ENCODE measurements at places on chromosomes 7 and 10.
A peak's percentile ranks its signal among the peaks of the same experiment; 100 is the strongest.

- no peak for DNase-seq
Measured at GRCh38 chr10:102841827-102842345, 4.7 kb upstream of the CYP17A1 start.

DNA sequence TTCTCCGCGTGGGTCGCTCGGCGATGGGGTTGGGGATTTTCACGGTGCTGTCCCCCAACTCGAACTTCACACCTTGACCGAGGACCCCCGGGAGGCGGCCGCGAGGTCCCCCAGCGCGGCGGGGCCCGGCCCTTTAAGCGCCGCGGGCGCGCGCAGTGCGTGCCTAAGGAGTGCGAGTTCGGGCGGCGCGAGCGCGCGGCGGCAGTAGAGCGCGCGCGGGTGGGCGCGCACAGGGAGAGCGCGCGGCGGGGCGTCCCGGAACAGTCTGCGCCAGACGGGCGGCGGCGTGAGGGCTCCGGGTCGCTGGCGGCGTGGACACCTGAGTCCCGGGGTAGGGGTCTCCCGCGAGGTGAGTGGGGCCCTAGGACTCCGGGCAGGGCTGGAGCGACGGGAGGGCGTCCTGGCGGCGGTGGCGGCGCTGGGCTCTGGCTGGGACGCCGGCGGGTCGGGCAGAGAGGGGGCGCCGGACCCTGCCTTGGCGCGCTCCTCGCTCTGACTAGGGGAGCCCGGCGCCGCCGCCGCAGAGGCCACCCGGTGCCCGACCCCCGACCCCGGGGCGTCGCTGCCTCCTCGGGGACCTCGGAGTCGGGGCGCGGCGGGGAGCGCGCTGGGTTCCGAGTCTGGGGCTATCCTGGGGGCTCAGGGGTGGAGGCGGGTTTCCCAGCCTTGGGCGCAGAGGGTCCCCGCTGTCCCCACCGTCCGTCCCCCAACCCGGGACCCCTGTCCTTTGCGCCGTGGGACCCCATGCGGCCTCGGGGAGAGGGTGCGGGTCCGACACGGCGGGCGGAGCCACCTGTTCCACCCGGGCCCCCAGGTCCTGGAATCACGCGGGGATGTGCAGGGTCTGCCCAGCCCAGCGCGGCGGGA lies at the start of gene PROSER2:
Gene PROSER2, plus strand, starts transcription at position 235 of the 867 bp plus-strand sequence. CDS start 28,722 bp downstream, outside the sequence.
- peak; percentile 20 for DNase-seq

DNA sequence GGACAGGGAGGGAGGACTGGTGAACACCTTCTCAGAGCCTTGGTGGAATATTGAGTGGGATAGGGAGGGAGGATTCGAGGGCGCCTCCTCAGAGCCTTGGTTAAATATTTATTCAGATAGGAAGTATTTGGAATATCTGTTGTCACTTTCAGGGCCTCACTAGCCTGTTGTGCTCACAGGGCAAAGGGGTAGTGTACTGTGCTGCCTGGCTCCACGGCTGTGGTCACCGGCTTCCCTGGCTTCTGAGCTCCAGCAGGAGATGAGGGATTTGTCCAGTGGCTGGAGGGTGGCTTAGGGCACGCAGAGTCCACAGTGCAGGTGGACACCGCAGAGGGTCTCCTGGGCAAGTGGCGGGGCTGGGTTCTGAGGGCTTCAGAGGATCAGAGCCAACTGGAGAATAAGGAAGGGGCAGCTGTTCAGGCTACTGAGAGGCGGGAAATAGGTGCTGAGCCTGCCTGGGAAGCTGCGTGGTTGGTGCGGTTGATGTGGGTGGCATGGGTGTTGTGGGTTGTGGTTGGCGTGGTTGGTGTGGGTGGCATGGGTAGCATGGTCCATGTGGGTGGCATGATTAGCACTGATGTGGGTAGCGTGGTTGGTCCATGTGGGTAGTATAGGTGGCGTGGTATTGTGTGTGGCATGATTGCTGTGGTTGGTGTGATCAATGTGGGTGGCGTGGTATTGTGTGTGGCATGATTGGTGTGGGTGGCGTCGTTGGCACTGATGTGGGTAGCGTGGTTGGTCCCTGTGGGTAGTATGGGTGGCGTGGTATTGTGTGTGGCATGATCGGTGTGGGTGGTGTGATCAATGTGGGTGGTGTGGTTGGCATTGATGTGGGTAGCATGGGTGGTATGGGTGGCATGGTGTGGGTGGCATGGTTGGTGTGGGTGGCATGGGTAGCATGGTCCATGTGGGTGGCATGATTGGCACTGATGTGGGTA lies 16.7 kb downstream of the INPP5A start:
- no peak for DNase-seq

- no peak for DNase-seq
Measured at GRCh38 chr10:104322416-104322782, 15.9 kb downstream of the ITPRIP start.

DNA sequence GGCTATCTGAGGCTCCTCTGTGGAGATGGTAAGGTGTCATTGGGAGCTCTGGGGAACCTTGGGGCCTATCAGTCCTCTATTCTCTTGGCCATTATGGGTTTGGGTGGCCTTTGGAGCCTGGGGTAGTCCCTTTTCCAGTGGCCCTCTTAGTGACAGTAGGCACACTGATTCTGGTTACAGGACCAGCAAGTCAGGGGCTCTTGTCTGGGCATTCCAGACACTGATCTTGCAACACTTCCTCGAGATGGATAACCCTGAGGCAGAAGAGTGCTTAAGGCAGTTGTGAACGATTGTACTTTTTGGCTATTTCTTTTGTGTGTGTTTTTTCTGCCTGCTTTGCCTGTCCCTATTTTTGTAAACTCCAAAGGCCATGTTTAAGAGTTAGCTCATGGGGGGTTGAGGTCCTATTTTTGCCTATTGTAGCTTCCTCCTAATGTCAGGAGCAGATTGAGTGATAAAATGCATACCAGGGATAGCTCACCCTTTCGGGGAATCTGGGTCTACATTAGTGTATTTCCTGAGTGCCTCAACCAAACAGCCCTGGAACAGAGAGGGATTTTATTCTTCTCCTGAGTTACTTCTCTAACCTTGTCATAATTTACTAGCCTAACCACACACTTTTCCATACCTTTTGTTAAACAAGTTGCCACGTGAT lies 61.2 kb downstream of the PRKAR2B start:
- DNase-seq = no peak

- no peak for DNase-seq
Measured at GRCh38 chr10:20624642-20625041, 272.5 kb downstream of the NEBL start.

GRCh38 chr10:44347609-44348400 lies 37.1 kb downstream of the CXCL12 start:
- DNase-seq = no peak

GRCh38 chr7:132049462-132050304 lies 493.3 kb upstream of the PODXL start:
- DNase-seq = no peak

- no peak for DNase-seq
Measured at GRCh38 chr10:96496281-96496925, 17.3 kb downstream of the TLL2 start.

DNA sequence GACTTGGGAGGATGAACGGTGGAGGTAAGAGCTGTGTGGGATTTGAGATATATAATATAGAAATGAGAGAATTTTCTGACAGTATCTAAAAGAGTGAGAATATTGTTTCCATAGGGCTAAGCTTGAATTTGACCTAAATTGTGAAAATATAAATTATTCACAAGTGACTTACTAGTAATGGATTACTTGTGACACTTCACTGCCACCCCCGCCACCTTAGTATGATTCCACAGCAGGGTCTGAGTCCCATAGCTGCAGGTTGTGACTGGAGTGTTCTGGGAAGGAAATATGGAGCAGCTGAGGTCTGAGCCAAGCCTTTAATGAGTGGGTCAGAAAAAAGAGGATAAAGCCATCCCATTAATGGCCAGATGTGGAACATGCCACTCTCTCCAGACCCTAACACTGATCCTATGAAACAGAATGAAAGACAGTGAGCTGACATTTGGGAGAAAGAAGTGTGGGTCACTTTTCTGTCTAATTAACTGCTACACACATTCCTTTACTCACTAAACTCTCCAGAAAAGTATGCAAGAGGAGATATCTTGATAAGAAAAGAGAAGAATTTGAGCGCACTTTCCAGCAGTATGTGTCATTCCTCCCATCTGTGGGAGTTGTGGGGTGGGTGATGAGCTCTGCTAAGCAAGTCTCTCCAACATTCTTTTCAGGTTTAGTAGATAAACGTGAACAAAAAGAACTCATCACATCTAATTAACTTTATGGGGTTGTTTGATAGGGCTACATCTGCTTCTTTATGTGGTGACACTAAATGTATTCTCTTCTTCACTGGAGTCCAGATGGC lies 1193.4 kb downstream of the SORCS3 start:
- DNase-seq = no peak

DNA sequence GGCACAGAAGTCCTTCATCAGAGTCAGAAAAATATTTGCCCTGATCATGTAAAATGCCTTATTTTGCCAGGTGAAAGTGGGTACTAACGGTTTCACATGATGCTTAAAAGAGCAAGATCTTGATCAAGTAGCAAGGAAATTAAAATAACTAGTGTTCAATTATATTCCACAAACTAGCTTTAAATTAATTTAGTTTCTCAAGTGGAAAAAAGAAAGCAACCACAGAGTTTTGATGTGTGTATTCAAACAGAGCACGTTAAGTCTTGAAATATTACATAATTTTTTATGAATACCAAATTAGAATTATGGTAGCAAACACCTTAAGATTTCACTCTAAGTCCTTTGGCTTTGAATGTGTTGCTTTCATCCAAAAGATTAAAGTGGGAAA lies 47.3 kb downstream of the PIP4K2A start:
- no peak for DNase-seq

DNA sequence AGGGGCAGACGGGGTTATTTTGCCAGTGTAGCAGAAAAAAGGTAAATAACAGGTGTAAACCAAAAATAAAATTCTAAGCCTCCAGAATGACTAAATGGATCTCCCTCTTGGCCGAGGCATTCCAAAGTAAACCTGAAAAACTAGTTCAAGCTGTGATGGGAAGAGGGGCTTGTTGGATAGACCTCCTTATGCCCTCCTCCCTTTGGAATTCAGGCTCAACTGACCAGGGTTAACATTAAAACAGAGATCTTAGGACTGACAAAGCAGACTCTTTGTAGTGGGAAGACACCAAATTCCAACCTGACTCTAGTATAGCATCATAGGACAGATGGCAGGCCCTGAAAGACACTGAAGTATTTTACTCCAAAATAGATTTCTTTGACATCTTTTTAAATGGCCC lies 113.8 kb upstream of the ITGB1 start:
- no peak for DNase-seq

GRCh38 chr7:105741982-105742381 lies 134.4 kb downstream of the ATXN7L1 start:
- DNase-seq = no peak

GRCh38 chr7:103058122-103058521 lies 16.5 kb downstream of the FBXL13 start:
- no peak for DNase-seq

DNA sequence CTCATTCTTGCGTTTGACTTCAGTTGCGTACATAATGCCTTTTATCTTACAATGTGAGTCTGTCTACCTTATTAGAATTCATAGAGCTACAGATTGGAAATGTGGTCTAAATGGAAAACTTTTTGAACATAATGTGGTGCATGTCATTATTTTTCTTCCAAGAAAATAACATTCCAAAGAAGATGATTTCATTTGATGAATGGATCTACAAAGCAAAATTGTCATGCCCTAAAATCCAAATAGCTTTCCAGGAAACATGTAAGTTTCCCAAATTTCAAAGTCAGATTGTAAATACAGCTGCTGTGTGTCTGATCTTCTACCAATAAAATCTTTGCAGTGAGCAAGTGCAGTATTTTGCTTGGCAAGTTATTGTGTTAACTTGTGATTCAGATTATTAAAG lies 101.8 kb upstream of the FZD8 start:
- DNase-seq = no peak

- DNase-seq = no peak
Measured at GRCh38 chr10:46530249-46531186, 25.9 kb downstream of the GPRIN2 start.

- DNase-seq = no peak
Measured at GRCh38 chr7:15007507-15007906, 105.0 kb upstream of the DGKB start.

- no peak for DNase-seq
Measured at GRCh38 chr7:100477871-100478267, 1.1 kb downstream of the TSC22D4 start.

DNA sequence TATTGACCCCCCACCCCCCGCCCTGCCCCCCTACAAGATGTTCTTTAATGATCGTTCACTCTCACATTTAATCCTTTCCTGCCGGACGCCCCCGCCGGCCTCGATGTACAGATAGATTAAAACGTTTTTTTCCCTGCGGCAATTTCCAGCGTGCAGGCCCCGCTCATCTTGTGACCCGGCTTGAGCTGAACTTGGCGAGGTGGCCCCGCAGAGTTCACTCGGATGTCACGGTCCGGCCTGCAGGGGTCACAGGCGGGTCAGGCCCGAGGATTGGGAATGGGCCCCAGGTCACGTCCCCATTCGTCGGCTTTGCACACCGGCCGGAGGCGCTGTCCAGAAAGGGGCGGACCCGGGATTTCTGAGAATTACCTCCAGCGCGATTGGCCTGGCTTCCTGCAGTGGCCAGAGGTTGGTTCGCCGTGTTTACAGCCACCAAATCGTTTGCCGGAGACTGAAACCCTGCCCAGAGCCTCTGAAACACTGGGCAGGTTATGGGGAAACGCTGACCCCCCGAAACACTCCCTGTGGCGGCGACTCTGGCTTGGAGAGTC lies 1.9 kb upstream of the CYP26A1 start:
- no peak for DNase-seq

- DNase-seq = no peak
Measured at GRCh38 chr7:7803715-7804178, 85.3 kb upstream of the RPA3 start.

GRCh38 chr10:85262992-85263391 lies 934.6 kb downstream of the CCSER2 start:
- no peak for DNase-seq

GRCh38 chr7:73718438-73718881 lies 1.0 kb downstream of the STX1A start:
- no peak for DNase-seq

GRCh38 chr10:71202314-71202713 lies 10.1 kb upstream of the UNC5B start:
- DNase-seq = no peak

Data from effector memory CD8-positive, alpha-beta T cell (primary cell).